ENCODE measurements at places on chromosomes 2 and 18.
A peak's percentile ranks its signal among the peaks of the same experiment; 100 is the strongest.

- DNase-seq, result peak; percentile 15
These were observed 79.7 kb upstream of the ACAA2 start for GRCh38 chr18:49893036-49893435.

GRCh38 chr2:50650403-50650810 is 381.5 kb downstream of the NRXN1 start:
- no peak for DNase-seq

- no peak for DNase-seq
These were observed 30.1 kb downstream of the RHOB start for GRCh38 chr2:20476950-20477349.

DNA sequence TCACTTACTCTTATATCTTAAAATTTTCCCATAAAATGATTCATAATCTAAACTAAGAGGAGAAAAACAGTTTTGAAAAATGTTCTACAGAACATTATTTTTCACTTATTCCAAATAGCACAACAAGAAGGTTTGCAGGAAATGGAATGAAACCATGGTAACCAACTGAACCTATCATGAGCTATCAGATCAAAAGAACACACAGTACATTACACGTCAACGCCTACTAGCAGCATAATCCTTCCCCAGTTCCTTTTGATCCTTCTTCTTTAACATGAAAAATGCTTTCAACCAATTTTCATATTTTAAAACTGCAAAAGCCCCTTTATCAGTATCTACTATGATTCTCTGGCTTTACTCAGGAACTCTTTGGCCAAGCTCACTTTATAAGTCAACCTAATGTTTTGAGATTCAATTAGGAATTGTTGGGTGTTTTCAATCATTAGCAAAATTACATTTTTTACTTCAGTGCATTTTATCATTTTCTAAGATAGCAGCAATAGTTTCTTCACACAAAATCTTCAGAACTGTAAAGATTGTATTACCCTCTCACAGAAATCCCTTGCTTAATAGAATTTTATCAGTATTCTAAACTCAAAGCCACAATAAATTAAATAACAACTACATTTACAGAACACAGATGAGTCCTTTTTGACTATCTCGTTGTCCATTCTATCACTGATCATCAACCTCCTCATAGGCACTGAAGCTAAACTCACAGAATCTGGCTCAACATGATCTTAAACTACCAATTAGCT is 102.5 kb downstream of the CHN1 start:
- no peak for DNase-seq

DNA sequence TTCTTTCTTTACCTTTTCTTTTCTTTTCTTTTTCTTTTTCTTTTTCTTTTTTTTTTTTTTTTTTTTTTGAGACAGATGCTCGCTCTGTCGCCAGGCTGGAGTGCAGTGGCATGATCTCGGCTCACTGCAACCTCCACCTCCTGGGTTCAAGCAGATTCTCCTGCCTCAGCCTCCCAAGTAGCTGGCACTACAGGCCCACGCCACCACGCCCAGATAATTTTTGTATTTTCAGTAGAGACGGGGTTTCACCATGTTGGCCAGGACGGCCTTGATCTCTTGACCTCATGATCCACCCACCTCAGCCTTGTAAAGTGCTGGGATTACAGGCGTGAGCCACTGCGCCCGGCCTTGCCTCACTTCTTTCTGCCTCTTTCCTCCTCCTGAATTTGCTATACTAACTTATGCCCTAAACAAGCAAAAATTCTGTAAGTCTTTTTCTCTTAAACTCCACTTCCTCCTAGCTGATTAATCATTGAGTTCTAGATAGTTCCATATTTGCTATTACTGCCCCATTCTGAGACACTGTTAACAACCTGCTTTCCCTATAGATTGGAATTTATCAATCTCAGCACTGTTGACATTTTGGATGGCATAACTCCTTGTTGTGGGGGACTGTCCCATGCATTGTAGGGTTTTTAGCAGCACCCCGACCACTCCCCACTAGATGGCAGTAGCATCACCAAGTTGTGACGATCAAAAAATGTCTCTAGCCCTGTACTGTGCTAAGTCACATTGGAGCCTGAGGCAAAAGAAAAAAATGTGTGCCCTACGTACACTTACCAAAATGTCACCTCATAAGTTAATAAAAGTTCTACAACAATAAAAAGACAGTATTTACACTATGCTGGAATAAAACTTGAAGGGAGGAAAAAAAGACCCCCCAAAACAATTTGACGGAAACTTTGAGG is 16.4 kb upstream of the THADA start:
- peak; percentile 80 for DNase-seq

DNA sequence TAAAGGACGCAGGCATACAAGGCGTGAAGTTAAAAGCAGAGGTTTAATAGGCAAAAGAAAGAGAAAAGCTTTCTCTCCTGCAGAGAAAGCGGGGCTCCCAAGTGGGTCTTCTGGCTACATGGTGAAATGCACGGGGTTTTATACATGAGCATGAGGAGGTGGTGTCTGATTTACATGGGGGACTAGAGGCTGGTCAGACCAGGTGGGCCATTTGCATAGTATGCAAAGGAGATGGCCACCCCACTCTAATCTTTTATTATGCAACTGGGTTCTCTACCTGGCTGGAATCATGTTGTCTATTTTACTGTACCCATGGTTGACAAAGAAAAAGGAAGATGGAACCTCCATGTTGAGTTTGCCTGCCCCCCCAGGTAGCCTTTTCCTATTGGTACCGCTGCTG is 356.2 kb downstream of the KCNJ3 start:
- no peak for DNase-seq

DNA sequence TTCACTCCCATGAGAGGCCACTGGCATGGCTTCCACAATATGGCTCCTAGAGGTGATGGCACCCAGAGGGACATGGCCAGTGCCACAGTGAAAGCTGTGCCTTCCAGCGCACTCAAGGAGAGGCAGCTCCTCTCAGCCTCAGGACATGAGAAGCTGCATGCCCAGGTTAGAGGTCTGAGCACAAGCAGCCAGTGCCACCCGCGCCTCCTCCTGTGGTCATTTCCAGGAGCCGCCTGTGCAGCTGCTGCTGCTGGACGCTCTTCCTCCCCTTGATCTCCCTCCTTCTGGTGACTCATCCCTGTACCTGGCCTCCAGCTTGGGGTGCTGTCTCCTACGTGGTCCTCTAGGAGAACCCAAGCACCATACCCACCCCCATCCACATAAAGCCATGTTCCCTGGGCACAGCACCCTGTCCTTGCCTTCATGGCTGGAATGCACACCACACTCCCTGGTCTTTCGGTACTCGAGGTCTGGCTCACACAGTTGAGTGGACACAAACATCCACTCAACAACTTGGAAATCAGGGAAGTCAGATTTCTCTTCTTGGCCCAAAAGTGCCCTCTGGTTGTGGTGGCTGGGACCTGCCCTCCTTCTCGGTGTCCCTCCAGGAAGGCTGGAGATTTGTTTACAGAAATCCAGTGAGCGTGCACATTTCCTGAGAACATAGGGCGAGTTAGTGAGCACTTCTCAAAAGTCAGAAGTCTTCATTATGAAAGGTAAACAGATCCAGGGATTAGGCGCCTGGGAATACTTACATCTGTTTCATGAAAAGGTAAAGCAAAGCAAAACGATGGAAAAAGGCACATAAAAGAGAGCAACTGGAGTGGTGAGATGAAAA is 96.7 kb downstream of the EIPR1 start:
- DNase-seq, result no peak

DNA sequence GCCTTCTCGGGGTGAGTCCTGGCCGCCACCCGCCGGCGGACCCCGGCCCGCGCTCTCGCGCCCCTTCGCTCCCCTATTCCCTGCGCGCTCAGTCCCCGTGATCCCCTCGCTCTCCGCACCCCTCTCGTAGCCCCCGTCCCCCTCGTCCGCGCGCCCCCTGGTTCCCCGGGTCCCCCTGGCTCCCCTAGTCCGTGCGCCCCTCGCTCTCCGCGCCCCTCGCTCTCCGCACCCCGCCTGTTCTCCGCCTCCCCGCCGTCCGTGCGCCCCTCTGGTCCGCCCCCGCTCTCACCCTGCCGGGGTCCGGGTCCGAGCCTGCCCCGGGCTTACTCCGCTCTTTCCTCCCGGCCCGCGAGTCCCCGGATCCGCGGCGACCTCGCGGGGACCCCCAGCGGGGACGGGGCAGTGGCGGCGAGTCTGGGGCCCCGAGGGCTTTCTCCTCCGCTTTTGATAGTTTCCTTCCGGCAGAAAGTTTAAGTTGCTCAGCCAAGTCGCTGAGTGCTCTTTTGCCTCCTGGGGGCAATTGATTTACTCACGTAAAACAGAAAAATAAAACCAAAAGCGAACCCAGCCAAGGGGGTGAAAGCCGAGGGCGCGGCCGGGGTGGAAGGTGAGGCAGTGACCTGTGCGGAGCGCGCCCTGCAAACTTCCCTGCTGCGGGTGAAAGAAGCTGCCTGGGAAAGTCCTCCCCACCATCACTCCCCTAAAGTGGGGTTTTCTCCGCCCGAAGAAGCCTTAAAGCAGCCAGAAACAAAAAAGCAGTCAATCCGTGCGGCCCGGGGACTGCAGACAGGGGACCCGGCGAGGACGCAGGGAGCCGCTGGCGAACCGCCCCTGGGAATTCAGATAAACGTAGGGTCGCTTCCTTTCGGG is 568 bp downstream of the RAB31 start:
- peak; percentile 32 for DNase-seq

- DNase-seq, result peak; percentile 60
These were observed 40.9 kb upstream of the CCDC88A start for GRCh38 chr2:55460562-55460961.

All from mesenchymal stem cell (in vitro differentiated cells and primary cell).